ENCODE measurements at places on chromosomes 6 and 20.

- DNase-seq: no peak
These were observed 172.8 kb upstream of the PMEPA1 start for GRCh38 chr20:57882451-57883161.

GRCh38 chr6:169230322-169230665 is 23.4 kb downstream of the THBS2 start:
- no peak for DNase-seq

- DNase-seq: no peak
These were observed 33.5 kb upstream of the MANEA start for GRCh38 chr6:95543798-95544197.

DNA sequence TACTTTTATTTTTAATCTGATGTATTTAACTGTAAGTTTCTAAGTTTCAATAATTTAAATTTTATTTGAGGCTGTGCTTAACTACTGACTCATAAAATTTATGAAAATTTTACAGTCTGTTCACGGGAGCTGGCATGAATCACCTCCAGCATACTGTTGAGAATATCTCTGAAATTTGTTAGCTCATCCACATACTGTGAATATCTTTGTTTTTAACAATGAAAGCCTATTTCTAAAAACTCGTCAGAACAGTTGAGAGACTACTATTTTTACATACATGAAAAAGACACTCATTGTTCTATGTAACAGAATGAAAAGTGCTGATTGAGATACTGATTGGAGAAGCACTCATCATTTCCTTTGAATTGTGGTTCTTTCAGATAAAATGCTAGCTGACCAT is 749.3 kb downstream of the TENT5A start:
- no peak for DNase-seq

DNA sequence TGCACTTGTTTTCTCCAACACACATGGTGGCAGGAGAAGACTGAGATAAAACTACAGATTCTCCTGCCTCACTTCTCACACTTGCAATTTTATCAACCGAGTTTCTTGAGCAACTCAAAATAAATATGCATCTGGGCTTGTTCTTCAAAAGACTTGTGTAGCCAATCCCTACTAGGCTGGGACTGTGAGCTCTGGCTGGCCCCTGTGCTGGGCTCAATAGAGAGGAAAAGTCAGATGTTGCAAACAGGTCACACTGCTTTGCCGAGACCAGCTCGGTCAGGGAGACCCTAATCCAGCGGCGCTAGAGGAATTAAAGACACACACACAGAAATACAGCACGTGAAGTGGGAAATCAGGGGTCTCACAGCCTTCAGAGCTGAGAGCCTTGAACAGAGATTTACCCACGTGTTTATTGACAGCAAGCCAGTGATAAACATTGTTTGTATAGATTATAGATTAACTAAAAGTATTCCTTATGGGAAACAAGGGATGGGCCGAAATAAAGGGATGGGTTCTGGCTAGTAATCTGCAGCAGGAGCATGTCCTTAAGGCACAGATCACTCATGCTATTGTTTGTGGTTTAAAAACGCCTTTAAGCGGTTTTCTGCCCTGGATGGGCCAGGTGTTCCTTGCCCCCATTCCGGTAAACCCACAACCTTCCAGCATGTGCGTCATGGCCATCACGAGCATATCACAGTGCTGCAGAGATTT is 32.7 kb downstream of the FAM50B start:
- DNase-seq: no peak

DNA sequence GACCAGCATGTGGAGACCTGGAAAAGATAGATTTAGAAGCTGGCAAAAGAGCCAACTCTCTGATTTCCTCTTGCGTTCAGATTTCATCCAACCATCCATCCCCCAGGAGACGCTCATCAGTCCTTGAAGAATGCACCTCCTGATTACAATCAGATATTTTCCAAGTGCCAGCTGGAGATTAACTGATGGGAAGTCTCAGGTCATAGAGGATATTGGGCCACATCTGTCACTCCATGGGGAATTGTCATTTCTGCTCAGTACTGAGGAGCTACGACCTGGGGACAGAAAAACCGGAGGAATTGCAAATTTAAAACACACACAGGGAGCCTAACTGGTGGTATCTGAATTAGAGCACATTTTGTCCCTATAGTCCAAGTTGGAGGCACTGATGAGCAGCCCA is 496.2 kb upstream of the SULF2 start:
- DNase-seq: no peak

GRCh38 chr20:7585126-7585679 is 355.1 kb downstream of the HAO1 start:
- DNase-seq: no peak

DNA sequence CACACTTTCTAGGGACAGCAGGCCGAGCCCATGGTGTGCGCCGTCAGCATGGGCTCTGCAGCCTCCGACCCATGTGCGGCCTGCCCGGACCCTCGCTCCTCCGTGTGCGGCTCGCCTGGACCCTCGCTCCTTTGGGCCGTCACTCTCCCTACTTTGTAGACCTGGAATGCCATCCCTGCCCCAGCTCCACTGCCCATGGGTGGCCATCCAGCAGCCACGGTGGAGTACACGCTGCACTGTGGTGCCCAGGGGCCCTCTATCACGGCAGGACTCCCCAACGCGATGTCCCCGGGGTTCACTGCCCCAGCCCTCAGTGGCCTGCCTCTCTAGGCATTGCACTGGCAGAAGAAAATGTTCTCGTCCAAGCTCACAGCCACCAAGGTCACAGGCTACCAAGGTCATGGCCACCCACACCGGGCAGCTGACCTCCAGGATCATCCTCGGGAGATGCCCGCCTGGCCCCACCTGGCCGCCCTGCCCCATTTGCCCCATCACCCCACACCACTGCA is 24.1 kb upstream of the MRGBP start:
- no peak for DNase-seq

DNA sequence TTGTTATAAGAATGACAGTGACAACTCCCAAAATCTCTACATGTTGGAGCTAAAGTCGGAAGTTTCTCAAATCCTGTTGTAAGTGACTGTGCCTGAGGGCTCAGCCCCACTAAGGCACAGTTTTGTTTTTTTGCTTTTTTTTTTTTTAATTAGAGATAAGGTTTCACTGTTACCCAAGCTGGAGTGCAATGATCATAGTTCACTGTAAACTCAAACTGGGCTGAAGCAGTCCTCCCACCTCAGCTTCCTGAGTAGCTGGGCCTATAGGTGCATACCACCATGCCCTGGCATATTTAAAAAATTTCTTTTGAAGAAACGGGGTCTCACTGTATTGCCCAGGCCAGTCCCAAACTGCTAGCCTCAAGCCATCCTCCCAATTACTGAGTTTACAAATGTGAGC is 96.9 kb downstream of the DTD1 start:
- no peak for DNase-seq

- DNase-seq: no peak
These were observed 219.8 kb downstream of the ERMARD start for GRCh38 chr6:169971081-169971861.

DNA sequence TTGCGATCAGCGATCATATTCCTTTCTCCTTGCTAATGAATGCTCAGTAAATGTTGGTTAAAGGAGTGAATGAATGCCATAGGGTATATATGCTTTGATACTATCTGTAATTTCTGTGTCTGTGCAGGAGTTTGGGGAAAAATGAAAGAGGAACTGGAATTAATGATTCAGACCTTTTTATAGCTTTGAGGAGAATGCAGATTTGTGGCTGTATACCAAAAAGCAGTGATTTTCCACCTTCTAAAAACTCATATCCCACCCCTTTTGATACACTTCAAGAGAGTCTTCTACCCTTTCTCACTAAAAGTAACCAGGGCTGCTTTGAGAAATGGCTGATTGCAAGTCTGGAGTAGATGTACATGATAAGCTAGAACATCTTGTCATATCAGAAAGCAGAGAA is 26.6 kb upstream of the SUMO4 start:
- no peak for DNase-seq

GRCh38 chr6:113363048-113363798 is 493.9 kb upstream of the MARCKS start:
- no peak for DNase-seq

DNA sequence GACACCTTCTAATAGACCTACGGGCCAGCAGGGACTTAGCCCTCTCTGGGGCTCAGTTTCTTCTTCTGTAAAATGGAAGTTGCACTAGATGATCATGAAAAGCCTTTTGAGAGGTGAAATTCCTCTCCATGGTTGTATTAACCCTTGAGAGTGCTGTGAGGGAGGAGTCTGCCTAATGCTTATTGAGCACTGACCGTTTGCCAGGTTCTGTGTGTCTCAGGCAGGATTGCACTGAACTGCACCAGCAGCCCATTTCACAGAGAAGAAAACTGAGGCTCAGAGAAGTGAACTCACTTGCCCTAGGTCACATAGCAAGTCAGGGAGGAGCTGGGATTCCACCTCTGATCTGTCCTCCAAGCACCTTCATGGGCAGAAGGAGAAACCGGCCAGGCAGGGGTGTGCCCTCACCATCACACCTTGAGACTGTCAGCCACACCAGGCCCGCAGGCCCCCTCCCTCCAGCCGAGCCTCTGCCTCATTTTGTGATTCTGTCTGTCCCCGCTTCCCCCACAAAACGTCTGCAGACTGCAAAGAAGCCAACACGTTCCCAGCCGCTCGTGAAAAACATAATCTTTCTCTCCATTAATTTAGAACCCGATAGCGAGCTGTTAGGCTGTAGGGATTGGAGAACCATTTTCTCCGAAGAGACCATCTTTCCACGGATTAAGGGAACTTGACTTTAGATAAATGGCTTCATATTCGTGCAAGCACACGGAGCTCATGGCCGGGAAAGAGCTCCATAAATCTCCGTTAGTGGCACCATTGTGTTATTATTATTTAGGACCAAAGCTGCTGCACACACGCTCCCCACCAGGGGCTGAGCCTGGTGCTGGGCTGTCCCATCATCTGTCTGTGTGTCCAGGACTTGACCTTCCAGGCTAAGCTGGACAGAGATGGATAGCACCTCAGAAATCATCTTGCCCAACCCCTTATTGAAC is 46.0 kb downstream of the KIAA1755 start:
- no peak for DNase-seq
